ENCODE measurements at places on chromosomes 5 and 9. TPM values are rescaled to one million over a fixed set of nuclear protein-coding genes. Genes with fewer than 3 reads are reported as not detected.

Gene PCDHGA2
- 15.8 TPM for total RNA-seq

Gene CDX1
- not detected for total RNA-seq

Gene C9orf57
- total RNA-seq, result not detected

Gene TMEM215
- 52.2 TPM for total RNA-seq

Gene FOXD4L3
- not detected for total RNA-seq

Gene SYNPO
- 10.1 TPM for total RNA-seq

Gene SLCO6A1
- total RNA-seq, result not detected

Gene CSF2
- not detected for total RNA-seq

Gene DOCK8
- total RNA-seq, result 33.6 TPM

Gene MBLAC2
- 13.1 TPM for total RNA-seq
